ENCODE measurements at places on chromosomes 5 and 9.

- no peak for DNase-seq
Observed at GRCh38 chr5:166624573-166624972, 1666.9 kb upstream of the WWC1 start.

DNA sequence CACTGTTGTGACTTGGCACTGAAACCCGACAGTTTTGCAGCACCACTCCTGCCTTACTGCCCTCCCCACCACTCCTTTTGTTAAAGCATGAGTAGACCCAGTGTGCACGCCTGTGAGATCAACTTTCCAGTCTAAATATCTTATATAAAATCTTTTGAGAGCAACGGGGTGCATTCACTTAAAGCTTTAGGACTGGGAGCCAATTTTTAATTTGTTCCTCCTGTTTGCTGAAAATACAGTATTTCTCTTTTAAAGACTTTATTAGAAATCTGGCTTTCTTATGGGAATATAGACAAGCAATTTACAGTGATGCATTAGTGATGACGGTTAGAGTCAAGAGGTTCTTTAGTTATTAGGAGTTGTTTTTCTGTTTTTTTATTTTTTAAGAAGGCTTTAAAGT lies 397.5 kb downstream of the TMEM167A start:
- no peak for DNase-seq

DNA sequence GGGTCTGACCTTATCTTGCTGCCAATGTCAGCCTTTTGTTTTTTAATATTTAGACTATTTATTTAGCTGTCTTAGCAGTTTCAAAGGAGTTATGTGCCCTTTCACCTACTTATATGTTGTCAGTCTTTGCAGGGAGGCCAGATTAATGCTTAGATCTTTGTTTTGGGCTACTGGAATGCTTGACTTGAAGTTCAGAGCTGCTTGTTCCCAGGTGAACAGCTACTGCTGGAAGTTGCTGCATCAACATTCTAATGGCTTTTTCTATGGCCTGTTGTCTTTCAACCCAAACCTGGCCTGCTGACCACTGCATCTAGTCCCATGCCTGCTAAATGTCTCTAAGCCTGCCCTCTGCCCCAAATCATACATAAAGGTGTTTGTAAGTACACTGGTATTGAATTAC lies 3.0 kb downstream of the SLC22A5 start:
- DNase-seq, result no peak

GRCh38 chr5:91864962-91865361 lies 481.8 kb upstream of the ARRDC3 start:
- DNase-seq, result no peak

DNA sequence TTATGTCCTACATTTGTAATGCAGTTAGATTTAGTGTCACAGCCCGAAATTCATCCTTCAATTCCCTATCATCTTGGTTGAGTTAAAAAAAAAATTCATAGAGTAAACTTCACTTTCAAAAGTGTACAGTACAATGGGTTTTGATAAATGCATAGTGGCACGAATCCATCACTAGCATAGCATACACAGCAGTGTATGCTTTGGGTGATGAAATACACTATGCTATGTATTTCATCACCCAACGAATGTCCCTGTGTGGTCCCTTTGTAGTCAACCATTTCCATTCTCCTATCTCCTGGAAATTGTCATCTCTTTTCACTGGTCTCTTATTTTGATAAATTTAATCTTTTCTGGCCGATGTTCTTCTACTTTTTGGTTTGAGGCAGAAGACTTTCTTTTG lies 129.4 kb upstream of the BASP1 start:
- no peak for DNase-seq

DNA sequence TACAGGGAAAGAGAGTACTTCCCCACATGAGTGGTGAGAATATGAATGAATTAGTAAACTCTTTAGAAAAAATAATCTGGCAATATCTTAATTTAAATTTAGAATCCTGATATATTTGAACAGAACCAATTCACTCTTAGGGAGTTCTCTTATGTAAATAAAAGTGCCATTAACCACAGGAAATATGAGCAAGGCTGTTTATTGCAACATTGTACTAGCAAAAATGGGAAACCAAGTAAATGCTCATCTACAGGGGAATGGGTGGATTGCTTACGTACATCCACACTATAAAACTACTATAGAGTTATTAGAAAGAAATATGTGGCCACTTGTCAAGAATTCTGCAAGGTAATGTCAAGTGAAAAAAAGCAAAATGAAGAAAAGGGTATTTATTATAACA lies 274.5 kb downstream of the TLE1 start:
- DNase-seq, result no peak

GRCh38 chr5:109146591-109146990 lies 263.2 kb downstream of the PJA2 start:
- DNase-seq, result no peak

GRCh38 chr9:98347642-98348041 lies 92.2 kb upstream of the TBC1D2 start:
- no peak for DNase-seq

GRCh38 chr9:83511051-83511450 lies 27.1 kb downstream of the FRMD3 start:
- DNase-seq, result no peak

Measured in activated CD4-positive, alpha-beta T cell treated with anti-CD3 and anti-CD28 coated beads for 36 hours (primary cell).